ENCODE measurements at places on chromosomes 5 and 9.

GRCh38 chr9:5832071-5832537, 813 bp downstream of the ERMP1 start:
- DNase-seq, result no peak

- DNase-seq, result no peak
These were observed 44.1 kb downstream of the KCNV2 start for GRCh38 chr9:2761424-2761823.

DNA sequence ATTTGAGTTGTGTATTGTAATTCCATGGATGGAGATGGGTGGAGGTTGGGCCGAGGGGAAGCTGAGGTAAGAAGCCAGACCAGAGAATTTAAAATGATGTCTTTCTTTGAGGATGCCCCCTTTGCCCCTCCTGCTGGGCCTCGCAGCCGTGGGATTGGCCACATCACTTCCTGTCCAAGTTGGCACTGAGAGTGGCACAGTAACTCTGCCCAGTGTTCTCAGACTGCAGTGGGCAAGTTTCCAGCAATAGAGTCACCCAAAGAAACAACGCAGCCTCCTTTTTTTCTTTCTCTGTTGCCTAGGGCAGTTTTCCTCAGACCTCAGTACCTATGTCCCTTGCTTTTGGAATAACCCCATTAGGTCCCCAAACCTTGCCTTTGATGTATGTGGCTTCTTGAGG, 306.6 kb upstream of the DMRT1 start:
- DNase-seq, result no peak

- no peak for DNase-seq
These were observed 388.2 kb downstream of the SPATA31D1 start for GRCh38 chr9:82376677-82377232.

Measured in HS-27A (cell line).